ENCODE measurements at places on chromosomes 3 and 15.
A peak's percentile ranks its signal among the peaks of the same experiment; 100 is the strongest.

DNA sequence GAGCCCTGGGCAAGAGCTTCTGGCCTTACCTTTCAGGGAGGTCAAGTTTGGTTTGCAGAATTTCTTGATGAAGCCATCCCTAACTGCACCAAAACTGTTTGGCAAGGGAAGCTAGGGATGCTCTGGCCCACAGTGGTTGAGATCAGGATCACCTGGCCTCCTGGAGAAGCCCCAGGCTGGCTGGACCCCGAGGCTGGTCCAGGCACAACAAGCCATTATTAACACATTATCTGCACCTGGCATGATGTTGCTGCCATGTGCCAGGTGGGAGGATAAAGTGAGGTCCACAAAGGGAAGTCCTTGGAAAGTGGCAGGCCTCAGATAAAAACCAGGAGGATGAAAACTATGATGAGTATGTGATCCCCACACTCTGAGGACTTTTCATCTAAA lies 35.9 kb upstream of the DUSP7 start:
- DNase-seq: no peak

DNA sequence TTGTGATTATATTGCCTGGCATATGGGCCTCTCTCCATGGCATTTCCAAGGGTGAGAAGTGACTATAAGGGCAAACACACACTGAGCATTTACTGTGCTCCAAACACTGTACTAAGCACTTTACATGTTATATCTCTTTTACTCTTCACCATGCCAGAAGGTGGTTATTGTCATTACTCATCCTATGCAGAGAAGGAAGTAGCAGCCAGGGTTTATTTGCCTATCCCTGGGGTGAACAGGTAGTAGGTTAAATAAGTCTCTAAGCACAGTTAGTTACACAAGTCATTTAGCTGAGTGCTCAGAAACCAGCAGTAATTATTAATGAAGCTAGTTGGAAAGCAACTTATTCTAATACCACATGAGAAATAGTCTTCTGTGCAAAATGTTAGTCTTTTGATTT lies 109.9 kb upstream of the SYNPR start:
- no peak for DNase-seq

DNA sequence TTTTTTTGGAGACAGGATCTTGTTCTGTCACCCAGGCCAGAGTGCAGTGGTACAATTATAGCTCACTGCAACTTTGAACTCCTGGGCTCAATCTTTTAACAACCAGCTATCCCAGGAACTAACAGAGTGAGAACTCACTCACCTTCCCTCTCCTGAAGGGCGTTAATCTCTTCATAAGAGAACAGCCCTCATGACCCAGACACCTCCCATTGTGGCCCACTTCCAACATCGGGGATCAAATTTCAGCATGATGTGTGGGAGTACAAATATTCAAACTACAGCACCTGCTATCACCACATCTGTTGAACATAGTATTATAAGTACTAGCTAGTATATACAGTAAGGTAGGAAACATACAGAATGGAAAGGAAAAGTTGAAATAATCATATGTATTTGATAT lies 132.5 kb downstream of the DOCK3 start:
- no peak for DNase-seq

- DNase-seq: no peak
Measured at GRCh38 chr15:97566961-97567360, 393.5 kb upstream of the ARRDC4 start.

DNA sequence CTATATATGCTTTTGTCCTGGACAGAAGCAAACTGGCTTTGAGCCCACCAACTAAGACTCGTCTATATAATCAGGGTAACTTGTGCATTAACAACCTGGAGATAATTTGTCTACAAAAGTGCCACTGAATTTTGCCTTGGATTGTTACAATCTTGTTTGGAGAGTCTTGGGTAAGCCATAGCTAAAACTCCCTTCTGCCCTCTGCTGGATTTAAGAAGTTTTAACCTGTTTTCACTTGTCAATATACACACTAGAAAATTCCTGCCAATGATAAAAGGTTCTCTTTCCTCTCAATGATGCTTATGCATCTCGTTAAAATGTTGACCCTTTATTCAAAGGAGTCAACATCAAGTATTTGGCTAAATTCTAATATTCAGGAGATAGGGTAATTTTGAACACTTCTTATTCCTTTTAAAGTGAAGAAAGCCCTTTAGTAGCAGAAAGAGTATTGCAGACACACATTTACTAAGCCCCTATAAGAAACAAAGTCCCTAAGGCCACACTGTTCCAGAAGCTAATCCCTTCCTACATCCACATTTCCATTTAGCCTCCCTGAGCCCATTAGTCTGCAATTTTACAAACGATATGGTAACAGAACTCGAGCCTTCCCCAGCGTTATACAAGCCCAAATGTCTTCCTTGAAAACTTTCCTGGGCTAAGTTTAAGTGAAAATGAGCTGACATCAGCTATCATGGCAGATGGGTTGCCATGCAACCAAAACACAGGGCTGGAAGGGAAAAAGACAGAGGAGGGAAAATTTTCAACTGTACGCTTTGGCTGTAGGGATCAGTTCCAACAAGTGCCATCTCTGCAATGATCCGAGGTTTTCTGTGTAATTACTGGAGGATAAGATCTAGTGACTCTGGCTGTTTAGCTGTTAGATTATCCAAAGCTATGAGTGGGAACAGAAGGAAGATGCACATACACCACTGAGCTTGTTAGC lies 75.9 kb upstream of the FGF12 start:
- DNase-seq: peak; percentile 49

DNA sequence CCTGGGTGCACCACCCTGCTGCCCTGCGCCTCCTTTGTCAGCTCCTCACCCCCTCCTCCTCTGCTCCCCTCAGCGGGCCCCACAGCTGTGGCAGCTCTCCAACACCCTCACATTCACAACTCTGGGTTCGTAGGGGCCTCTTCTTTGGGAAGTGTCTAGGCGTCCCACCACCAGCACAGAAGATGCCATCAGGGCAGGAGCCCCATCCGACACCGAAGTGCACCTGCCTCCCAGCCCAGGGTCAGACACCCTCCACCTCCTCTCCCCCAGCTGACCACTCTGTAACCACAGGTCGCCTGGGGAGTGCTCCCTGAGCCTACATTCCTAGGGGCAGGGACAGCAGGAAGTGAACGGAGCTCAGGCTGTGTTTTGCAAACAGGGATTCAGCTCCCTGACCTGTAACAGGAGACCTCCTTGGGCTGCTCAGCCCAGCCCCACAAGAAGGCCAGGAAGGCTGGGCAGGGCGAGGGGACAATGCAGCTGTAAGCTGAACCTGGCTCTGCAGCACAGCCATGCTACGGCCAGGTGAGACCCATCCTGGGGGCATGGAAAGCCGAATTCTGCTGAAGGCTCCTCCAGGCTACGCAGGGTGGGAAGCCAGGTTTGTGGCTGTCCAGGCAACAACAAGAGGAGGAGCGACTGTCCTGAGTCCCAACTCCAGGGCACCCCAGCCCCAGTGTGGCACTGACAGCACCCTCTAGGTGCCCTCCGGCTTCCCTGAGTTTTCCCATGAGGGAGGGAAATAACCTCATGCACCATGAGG lies 269.0 kb downstream of the GOLGA6L6 start:
- no peak for DNase-seq

- DNase-seq: peak; percentile 21
Measured at GRCh38 chr15:58551764-58552504, 120.1 kb downstream of the LIPC start.

DNA sequence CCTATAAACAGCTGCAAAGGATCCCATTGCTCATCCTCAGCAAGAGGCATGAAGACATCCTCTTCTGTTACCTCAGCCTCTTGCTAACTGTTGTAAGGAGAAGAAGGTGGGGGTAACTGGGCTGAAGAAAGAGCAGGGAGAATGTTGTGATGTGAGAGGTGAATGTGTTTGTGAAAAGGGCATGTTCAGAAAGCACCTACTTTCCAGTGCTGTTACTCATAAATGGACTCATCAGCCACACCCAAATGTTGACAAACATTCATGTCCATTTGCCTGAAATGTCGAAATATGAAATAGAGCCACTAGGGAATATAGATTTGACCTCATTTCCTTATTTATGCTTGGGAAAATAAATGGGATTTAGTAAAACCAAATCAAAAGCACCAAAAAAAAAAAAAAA lies 12.6 kb downstream of the SLC24A1 start:
- no peak for DNase-seq

GRCh38 chr15:62825191-62825590 lies 217.4 kb upstream of the TPM1 start:
- DNase-seq: no peak

- DNase-seq: no peak
Measured at GRCh38 chr15:85755471-85755870, 39.3 kb downstream of the KLHL25 start.

GRCh38 chr3:182621435-182622240 lies 171.7 kb upstream of the ATP11B start:
- DNase-seq: no peak

DNA sequence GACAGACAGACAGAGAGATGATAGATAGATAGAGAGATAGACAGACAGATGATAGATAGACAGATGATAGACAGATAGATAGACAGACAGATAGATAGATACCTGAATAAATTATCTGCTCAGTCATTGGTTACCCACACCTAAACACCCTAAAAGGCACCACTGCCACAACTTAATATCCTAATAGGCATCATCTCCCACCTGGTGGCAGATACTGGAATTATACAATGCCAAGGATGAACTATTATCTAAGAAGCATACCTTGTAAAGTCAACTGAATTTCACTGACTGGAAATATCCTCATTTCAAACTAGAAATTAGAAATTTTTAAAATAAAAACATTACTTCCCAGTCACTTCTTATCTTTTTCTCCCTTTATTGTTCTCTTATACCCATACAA lies 19.4 kb upstream of the ATP8B4 start:
- DNase-seq: no peak

- DNase-seq: no peak
Measured at GRCh38 chr15:79376383-79376782, 55.8 kb upstream of the MINAR1 start.

GRCh38 chr3:178777718-178778411 lies 241.6 kb downstream of the KCNMB2 start:
- peak; percentile 53 for DNase-seq

- DNase-seq: no peak
Measured at GRCh38 chr3:73623346-73623745, 1.4 kb downstream of the PDZRN3 start.

DNA sequence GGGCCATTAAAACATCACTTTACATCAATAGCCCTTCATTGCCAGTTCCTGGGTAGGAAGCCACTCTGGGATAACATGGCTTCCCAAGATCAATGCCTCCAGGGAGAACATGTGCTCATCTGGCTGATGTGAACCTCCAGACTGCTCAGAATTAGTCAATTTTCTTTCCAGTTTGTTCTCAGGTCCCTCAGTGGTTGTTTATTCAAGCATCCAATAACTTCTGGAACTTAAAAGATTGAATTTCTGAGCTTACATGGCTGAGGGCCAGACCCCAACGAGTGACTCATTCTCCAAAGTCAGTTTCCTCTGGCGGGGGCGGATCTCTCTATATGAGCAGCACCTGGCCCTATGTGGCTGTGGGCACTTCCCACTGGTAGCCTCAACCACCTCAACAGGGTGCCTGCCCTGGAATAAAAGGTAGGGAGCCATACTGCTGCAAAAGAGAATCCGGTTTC lies 34.0 kb downstream of the LYZL4 start:
- no peak for DNase-seq

DNA sequence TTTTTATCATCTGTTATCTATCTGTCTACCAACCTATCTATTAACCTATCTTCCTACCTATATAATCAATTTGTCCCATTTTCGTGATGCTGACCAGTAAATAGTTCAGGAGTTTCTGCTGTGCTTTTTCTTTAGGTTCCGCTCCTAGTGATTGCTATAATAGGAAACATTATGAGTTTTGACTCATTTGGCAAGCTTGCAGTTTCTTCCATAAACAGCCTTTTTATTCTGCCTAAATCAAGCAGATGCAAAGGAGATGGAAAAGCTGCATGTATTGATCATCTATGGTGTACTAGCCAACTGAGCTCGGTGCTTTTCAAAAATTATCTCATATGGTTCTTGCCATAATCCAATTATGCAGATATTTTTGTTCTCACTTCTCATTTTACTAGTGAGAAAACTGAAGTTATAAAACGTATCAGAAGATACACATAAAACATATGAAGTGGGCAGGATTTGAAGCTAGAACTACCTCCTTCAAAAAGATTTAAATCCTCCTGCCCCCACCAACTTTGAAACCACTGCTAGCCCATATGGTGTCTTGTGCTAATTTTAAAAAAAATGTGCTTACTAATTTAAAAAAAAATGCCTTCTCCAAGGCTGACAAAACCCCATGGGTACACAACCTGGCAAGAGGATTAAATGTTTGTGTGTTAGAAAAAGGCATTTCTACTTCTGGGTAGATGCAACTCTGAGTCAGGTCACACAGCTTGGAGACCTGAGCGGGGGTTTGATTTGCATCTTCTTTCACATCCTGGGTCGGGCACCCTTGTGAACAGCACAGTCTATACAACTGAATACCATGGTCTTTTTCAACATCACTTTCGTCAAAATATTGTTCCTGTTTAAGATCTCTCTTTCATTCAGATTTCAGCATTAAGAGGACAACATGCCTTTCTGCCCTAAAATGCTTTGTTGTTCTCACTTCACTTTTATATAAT lies 267.0 kb downstream of the CHL1 start:
- peak; percentile 91 for DNase-seq

DNA sequence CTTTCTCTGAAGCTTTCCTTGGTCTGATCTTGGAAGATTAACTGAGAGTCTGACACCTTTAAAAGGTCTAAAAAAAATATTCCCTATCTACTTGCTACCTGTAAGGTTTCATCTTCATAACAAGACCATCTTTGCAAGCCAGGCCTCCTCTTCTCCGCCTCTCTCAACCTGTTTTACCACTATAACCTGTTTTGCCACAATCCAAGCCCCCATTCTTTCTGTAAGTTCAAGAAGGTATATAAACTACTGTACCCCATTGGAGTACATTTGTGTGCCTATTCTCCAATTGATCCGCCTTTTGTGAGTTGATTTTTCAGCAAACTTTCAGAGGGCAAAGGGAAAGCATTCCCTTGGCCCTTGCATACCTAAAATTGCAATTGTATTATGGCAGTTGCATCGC lies 319.3 kb upstream of the NECTIN3 start:
- no peak for DNase-seq

DNA sequence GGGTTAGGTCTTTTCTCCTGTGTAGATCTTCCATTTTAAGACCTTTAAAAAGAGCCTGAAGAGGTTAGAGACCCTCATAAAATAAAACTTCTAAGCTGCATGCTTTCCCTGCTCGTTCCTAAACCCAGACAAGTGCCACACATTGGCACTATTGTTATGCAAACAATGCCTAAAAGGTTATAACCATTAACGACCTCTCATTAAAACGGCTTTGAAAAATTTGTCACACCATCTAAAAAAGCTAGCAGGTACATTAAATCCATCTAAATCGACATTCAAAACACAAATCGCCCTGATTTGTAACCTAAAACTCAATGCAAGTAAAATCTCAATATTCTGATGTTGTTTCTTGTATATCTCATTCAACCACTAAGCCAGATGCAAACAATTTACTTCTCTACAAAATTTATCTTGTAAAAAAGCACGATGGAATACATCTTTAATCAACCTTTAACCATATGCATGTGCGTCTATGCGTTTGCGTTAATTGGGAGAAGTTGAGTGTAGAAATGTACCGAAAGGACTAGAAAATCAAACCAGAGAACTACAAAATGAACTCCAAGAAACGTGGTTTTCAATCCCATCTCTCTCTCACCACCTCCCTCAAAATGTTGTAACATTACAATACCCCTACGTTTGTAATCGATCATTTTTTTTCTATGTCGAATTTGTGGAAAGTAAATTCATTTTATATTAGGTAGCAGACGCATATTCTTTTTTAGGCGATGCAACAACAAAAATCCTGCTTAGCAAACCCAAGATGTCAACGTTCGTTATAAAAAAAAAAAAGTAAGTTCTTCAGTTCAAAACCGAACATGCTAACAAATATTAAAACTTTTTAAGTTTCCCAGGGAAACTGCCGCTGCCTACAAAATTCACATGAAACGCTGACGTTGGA lies 1.2 kb downstream of the ALDH1A2 start:
- no peak for DNase-seq

Measured in GM12865 (cell line).